ENCODE measurements at places on chromosomes 1 and 21.

GRCh38 chr1:80535466-80535865 lies 1265.3 kb upstream of the ADGRL2 start:
- no peak for DNase-seq

DNA sequence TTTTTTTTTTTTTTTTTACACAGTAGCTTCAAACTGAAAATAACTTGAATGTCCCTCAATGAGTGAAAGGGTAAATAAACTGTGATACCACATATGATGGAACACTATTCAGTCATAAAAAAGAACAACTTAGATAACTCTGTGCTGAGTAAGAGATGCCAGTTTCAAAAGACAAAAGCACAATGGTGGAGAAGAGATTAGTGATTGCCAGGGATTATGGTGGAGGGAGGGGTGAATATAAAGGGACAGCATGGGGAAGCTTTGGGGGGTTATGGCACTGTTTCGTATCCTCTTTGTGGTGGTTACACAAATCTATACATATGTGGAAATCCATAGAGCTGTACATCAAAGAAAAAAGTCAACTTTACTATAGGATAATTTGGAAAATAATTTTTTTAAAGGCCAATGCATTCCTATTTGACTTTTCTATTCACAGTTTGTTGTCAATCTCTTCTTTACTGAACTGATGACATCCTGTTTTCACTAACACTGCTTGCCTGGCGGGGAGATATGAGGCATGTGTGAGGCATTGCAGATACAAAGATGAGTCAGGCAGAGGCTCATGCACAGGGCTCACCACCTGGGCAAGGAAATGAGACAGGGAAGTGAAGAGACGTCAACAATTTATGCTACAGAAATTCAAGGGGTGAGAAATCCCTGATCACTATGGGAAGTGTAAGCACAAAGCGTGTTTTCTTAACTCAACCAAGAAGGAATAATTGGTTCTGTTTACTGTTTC lies 302.7 kb downstream of the DUSP10 start:
- DNase-seq = peak; percentile 46

GRCh38 chr1:182561456-182561855 lies 27.6 kb downstream of the RNASEL start:
- DNase-seq = no peak

DNA sequence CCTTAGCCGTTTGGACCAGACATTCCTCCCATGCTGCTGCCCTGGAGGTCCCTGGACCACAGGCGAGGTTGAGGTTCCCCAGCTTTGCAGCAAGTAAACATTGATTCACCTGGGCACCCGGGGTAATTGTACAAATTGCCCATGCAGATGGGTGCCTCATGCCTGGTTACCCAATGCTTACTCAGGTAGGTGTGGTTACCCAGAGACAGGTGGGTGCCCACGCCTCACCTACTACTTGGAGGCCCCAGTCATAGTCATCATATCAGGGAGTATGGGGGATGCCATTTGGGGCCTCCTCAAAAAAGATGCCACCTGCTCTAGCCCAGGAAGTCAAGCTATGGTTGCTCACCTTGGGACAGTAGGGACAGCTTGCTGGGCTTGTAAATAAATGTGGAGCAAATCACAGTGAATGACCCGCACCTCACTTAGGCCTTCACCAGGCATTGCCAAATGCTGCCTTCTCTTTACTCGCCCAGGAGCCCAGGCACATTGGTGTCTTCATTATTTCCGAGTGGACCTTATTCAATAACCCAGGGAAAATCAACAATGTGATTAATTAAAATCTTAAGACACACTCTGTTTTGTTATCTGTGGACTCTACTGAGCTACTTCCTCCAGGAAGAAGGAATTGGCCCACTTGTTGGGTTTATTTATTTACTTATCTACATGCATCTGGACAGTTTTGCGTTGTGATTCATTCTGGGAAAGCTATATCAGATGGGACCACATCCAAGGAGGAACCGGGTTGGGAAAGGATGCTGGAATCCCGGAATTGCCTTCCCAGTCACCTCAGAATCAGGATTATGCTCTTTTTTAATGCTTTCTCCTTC lies 35.6 kb upstream of the GRHL3 start:
- DNase-seq = no peak

DNA sequence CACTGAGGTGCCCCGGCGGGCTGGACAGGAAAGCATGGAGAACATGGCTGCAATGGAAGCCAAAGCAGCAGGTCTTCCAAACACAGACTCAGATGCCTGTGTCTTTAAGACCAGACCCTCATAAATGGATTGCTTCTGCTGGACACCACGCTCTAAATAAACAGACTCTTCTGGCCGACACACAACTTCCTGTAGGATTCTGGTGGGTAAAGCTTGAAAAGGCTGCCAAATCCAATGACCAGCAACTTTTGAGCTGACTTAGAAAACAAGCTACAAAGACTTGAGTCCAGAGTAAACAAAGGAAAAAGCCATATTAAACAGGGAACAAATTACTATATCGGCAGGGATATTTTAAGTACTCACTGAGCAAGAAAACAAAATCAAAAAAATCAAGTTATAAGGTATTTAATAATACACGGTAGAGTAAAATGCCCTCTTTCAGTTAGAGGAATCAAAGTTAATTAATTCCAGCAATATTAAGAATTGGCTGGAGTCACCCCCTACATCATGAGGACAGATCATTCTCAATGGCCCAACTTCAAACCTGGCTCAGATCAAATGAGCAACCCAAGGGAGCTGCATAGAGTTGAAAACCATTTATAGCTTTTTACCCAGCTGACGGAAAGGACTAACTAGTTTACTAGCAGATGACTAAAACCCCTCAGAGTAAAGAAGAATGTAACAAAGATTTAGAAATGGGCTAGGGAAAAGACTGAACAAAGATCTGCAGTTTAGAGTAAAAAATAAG lies 102.4 kb downstream of the TGFBR3 start:
- no peak for DNase-seq

- no peak for DNase-seq
Measured at GRCh38 chr1:20354610-20355009, 63.9 kb downstream of the VWA5B1 start.

Measured in CD8-positive, alpha-beta T cell (primary cell).